ENCODE measurements at places on chromosomes 2 and 18.

- no peak for DNase-seq
These were observed 305.3 kb downstream of the PARD3B start for GRCh38 chr2:204850581-204850980.

- no peak for DNase-seq
These were observed 33.4 kb downstream of the OSBPL1A start for GRCh38 chr18:24364177-24364576.

GRCh38 chr2:233413559-233414272, 59.4 kb downstream of the DGKD start:
- DNase-seq, result peak; percentile 70

DNA sequence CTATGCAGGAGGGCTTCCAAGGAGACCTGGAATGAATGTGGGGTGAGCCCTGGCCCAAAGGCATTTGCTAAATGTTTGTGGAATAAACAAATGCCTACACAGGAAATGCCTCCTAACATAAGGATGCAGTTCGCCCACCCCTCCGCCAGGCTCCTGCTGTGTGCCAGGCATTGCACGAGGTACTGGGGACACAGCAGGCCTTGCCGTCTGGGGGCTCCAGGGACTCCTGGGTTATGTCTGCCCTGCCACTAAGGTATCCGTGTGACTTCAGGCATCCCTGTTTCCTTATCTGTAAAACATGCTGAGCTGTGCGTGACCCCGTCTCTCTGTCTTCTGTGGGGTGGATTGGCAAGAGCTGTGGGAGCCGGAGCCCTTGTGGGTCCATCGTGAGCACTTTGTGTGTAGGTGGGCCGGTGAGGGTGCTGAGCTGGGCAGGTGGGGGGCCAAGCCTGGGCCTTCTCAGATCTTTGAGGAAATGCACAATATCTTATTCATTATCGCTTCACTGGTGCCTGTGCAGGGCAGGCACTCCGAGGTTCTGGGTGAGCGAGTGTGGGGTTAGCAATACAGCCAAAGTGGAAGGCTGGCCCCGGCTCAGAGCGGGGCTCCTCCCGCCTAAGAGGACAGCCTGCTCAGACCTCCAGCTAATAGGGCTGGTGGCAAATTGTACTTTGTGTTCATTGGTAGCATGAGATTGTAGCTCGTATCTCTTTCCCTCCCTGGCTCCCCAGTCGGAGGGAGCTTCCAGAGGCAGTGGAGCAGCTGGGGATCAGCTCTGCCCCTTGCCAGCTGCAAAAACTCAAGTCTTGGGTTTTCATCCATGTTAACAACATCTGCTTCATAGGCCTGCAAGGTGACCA, 126.8 kb downstream of the GLI2 start:
- no peak for DNase-seq

DNA sequence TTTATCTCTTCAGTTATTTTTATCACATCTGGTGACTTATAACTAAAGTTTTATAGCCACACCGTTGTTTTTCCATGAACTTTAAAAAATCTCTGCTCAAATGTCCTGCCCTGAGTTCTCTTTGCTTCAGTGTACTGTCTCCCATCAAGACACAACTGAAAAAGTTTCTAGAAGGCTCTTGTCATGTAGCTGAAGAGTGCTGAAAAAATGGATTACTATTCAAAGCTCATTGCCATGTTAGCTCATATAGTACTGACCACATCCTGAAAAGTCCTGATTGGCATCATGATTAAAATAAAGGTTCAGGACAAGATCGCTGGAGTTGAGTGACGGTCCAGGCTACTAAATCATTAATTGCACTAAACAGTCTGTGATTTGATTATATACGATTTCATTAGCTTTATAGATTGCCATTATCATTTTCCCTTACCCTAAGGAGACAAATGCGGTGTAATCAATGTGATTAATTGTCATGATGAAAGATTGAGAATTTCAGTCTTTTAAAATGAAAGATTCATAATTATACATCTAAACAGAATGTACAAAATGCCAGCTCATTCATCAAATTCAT, 62.2 kb downstream of the MFSD6 start:
- DNase-seq, result no peak

DNA sequence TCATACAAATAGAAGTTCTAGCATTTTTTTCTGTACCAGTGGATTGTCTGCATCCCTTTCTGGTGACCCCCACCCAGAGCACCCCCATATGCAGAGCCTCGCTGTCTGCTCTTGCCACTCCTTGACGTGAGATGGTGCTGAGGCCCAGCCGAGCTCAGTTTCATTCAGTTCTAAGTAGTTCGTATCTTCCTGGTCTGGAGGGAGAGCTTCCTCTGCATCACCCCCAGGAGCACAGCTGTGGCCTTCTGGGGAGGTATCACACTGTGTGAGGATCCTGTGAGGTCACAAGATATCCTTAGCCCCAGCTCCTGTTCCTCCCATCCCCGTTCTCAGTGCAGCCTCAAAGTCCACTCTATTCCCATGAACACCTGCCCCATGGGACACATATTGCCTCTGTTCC, 132.7 kb downstream of the PTGR3 start:
- no peak for DNase-seq

GRCh38 chr18:37107748-37108522, 279.0 kb downstream of the KIAA1328 start:
- no peak for DNase-seq

DNA sequence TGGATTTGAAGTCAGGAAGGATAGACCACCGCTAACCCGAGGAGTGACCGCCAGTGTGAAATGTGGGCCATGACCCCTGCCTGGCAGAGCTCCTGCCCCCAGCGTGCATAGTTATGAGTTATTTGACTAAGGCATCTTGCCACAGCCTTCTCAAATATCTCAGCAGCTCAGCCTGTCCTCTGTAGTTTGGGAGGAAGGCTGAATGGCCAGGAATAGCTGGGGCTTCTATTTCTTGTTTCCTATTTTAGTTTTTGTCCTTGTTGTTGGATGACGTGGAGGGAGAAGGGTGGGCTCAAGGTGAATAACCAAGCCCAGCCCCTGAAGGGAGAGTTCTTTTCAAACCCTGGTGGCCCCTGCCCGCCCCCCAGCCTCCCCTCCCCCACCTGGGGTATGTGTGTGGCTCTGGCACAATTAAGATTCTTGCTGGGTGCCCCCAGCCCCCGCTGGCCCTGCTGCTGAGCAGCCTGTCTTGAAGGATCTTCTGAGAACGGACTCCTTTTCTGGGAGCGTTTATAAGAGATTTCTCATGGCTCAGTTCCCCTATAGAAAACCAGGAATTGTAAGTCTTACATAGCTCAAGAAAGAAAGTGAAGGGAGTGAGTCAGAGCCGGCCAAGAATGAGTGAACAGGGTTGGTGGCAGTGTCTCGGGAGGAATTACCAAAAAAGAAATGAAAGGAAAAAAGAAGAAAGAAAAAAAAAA, 157.4 kb downstream of the GLI2 start:
- peak; percentile 50 for DNase-seq

DNA sequence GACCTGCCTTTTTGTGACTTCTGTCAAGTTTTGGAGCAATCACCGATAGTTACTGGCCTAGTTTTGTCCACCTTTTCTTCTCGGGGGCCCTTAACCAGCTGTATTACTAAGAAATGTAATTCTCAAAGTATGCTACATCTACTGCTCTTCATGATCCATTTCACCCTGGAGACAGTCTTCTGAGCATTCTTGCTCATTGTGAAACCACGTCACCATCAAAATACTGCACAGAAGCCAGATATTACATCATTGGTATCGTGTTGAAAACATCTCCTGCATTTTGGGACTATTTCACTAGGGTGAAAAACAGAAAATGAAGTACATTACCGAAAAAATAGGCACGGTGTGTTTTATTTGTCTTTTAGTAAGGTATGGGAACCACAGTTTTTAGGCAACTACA, 11.7 kb downstream of the LYPD6B start:
- DNase-seq, result peak; percentile 64

- no peak for DNase-seq
These were observed 55.3 kb upstream of the TMEM163 start for GRCh38 chr2:134773759-134774742.
